ENCODE measurements at places on chromosomes 2 and 18.

DNA sequence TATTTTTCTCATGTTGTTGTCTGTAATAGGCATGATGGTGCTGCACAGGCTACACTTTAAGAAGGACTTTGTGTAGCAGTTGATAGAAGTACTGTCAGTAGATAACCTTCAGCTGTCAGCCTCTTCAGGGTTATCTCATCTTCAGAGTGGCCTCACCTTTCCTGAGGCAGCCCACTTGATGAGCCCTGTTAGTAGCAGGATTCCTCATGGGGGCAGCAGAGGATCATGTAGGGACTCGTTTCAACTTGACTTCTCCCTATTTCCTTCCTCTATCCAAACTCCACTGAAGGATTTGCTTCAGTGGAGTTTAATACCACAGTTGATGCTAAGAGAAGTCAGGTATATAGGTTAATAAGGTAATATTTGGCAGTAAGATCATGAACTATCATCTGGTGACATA is 530.3 kb upstream of the FSIP2 start:
- peak; percentile 53 for DNase-seq

- DNase-seq, result no peak
Measured at GRCh38 chr2:86510436-86510933, 52.8 kb downstream of the CHMP3 start.

- DNase-seq, result no peak
Measured at GRCh38 chr18:8248576-8248975, 360.7 kb upstream of the RAB12 start.

DNA sequence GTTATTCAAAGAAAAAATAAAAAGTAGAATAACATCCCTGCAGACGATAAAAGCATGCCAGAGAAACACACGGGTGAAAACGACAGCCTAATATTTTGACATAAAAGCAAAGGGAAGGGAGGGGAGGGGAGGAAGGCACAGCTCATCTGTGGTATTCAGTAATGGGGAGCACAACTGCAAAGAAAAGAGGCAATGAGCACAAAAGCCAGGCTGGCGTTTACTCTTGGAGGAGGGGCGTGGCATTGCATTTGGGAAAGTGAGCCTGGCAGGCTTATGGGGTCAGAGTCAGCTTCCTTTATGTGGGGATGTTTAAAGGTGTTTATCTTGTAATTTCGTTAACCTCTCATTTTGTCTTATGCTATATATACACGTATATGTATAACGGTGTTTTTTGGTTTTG is 53.2 kb downstream of the STEAP3 start:
- no peak for DNase-seq

GRCh38 chr2:152594792-152595191 is 122.5 kb downstream of the PRPF40A start:
- no peak for DNase-seq

All from hematopoietic multipotent progenitor cell treated with erythropoietin and hydrocortisone succinate and interleukin-3 and kit ligand, for 4 days (in vitro differentiated cells).